ENCODE measurements at places on chromosomes 7 and 10. TPM values are rescaled to one million over a fixed set of nuclear protein-coding genes. Genes with fewer than 3 reads are reported as not detected.

DNA sequence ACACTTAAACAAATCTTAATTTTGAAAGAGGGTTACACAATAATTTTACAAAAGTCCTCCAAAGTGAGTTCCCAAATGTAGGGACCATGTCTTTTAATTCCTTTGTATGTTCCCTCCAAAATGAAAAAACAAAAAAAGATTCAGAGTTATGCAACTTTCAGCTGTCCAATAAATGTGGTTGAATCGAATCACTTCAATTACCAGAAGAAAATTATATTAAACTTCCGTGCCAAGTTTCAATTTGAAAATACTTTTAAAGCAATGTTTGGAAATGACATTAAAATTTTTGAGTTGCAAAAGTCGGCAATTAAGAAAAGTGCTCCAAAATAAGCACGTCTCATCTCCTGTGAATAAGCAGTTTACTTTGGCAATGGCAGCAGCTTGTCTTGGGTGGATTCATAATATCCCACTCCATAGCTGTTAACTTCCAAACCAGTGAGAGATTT is 60.3 kb upstream of the C1GALT1 start:
- no peak for DNase-seq

DNA sequence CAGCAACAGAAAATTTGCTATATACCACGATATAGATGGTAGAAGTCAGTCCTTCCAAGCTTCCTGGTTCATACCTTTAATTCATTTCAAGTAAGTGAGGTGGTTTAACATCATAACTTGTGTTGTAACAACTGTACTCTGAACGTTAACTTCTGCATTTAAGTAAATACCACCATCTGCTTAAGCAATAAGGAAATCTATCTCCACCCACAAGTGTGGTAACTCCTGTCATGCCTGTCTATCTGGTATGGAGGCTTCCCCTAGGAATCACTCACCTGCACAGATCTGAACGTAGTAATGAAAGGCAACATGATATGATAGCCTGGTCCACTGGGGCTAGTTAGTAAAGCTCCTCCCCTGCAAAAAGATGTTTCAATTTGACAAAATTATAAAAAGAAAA is 2.3 kb downstream of the ERLIN1 start:
- no peak for DNase-seq

DNA sequence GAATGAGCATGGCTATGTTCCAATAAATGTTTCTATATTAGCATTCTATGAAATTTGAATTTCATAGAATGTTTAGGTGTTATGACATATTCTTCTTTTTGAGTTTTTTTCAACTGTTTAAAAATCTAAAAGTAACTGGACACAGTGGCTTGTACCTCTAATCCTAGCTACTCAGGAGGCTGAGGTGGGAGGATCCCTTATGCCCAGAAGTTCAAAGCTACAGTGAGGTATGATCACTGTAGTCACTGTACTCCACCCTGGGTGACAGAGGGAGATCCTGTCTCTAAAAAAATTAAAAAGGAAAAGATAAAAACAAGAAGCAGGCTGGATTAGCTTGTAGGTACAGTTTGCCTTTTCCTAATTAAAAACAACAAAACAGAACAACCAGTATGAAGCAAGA is 95.1 kb downstream of the NRBF2 start:
- no peak for DNase-seq

DNA sequence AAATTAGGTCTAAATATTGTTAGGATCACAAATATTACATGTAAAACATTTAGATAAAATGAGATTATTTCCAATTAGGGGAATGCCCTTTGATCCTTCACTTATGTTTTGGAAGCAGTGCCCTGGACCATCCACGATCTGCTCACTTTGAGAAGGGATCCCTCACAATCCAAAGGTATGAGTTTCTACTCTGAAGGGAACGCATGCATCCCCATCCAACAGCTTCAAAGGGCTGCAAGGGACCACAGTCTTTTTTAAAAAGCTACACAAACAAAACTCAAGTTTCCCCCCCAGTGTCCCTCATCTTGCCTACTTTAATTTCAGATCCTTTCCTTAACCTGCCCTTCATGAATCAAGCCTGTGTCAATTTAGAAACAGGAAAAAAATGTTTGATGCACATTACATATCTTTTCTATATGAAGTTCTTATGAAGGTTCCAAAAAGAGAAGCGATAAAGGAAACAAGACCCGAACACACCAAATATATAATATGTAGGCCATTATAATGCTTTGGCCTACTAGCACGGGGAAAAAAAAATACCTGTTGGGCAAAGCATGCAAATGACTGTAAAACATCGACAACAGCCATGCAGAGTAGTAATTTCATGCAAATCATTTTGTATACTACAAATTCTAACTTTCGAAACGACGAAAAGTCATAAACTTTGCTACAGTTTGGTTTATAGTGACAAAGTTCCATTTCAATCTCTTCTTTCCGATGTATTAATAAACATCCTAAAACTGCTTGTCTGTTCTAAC is 2.0 kb downstream of the EIF3A start:
- no peak for DNase-seq

GRCh38 chr7:41584746-41585145 is 118.1 kb downstream of the INHBA start:
- DNase-seq = peak; percentile 26

The FAM25A gene
- not detected for total RNA-seq

DNA sequence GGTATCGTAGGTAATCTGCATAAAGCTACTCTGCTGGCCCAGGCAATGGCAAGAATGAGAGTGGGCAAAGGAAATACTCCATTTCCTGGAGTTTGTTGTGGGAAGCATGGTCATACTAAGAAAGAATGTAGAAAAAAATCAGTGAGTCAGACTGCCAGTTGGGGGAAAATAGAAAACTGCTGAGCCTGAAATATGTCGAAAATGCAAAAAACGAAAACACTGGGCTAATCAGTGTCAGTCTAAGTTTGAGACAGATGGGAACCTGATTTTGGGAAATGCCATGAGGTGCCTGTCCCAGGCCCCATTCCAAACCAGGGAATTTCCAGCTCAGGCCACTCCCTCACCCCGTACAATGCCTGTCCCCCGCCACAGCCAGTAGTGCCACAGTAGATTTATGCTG is 150.0 kb downstream of the ZNF33B start:
- DNase-seq = peak; percentile 66

DNA sequence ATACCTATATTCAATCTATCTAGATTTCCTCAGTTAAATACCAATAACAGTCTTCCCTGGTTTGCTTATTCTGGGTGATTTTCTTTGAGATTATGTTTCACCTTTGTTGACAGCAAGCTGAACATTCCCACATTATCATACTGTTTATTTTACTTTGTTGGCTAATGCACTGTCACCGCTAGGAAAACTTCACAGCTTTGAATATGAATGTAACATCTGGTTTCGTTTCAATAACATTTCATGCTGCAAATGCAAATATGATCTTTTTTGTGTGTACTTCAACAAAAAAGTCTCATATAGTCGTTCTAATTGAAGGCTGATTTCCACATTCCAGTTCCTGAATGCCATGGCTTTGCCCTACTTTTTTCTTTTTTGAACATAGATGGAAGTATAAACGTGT is 946.3 kb upstream of the GHITM start:
- no peak for DNase-seq

- peak; percentile 19 for DNase-seq
Measured at GRCh38 chr7:97731736-97732564, at the start of gene TAC1. Gene TAC1 (plus strand): TSS chr7:97732086. CDS start chr7:97732613, 527 bp downstream.

- no peak for DNase-seq
Measured at GRCh38 chr10:28492116-28492920, 40.6 kb upstream of the WAC start.

GRCh38 chr10:113475381-113475807 is 77.5 kb upstream of the HABP2 start:
- DNase-seq = peak; percentile 65

Data from Daoy (cell line).